Smooth muscle cell of trachea (primary cell): ENCODE measurements at places on chromosomes 13 and 19. TPM values are rescaled to one million over a fixed set of nuclear protein-coding genes. Genes with fewer than 3 reads are reported as not detected.

Gene ZNF415
- 4.8 and 15.2 TPM in 2 replicates for total RNA-seq

Gene CEACAM16
- 0.17 TPM in 1 of 2 replicates, not detected in the other for total RNA-seq

Gene C5AR2
- total RNA-seq, result not detected in 2 replicates

Gene ZNF723
- not detected in 2 replicates for total RNA-seq

Gene PLVAP
- 0.29 TPM in 1 of 2 replicates, not detected in the other for total RNA-seq

Gene ZNF208
- total RNA-seq, result 0.33 and 0.73 TPM in 2 replicates

Gene PTPRH
- 4.5 and 10.9 TPM in 2 replicates for total RNA-seq

Gene B3GNT8
- total RNA-seq, result 3.5 and 4.5 TPM in 2 replicates

Gene RFPL4AL1
- not detected in 2 replicates for total RNA-seq

Gene MBNL2
- total RNA-seq, result 46.3 and 51.3 TPM in 2 replicates

Gene SERTAD1
- total RNA-seq, result 15.9 and 19.4 TPM in 2 replicates

Gene SIGLEC12
- total RNA-seq, result not detected in 2 replicates

Gene SLITRK5
- under 0.01 and 0.15 TPM in 2 replicates for total RNA-seq

Gene CRB3
- total RNA-seq, result not detected in 2 replicates
